SW480 (cell line): ENCODE measurements at places on chromosomes 11 and 22.
A peak's percentile ranks its signal among the peaks of the same experiment; 100 is the strongest.

DNA sequence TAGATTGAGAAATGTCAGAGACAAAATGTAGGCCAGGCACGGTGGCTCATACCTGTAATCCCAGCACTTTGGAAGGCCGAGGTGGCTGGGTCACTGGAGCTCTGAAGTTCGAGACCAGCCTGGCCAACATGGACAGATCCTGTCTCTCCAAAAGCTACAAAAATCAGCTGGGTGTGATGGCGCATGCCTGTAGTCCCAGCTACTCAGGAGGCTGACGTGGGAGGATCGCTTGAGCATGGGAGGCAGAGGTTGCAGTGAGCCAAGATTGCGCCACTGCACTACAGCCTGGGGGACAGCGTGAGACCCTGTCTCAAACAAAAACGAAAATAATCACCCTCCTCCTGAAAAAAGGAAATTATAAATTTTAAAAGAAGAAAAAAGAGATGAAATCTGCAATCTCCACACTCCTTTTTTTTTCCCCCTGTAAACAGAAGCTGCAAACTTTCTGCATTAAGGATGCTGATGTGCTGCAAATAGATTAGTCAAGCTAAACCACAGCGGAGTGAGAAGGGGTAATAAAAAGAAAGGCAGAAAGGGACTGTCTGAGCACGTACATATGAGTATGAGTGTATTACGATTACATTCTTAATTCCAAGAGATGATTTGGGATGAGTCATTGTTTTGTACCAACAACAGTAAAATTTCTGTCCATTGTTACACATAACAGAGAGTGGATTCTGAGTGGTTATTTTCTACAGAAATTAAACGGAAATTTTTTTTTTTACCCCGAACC, 87.3 kb downstream of the SIK3 start:
- peak; percentile 52 for DNase-seq

- no peak for DNase-seq
Observed at GRCh38 chr11:17770917-17771316, 36.3 kb downstream of the KCNC1 start.

DNA sequence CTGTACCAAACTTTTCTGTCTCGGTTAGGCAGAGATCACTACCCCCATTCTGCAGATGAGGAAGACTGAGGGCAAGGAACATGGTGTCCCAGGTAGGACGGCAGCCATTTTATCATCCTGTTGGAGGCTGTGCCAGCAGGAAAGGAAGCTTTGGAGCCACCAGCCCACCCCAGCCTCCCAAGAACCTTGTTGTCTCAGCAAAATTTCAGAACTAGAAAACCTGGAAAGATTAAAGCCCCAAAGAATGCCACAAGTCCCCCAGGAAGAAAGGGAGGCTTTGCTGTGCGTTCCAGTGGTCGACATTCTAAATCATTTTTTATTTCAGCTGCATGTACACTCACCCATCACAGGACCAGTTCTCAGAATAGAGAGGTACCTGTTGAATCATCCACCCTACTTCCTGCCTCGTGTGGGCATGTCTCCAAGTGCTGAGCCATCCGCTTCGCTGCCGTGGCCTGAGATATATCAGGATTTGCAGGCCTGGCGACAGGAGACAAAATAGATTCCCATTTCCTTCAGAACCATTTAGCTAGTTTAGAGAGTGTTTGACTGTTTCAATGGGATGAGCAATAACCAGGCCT, 13.0 kb upstream of the EIF3D start:
- DNase-seq, result peak; percentile 81

- DNase-seq, result no peak
Observed at GRCh38 chr11:70647188-70648166, 249.1 kb downstream of the CTTN start.

DNA sequence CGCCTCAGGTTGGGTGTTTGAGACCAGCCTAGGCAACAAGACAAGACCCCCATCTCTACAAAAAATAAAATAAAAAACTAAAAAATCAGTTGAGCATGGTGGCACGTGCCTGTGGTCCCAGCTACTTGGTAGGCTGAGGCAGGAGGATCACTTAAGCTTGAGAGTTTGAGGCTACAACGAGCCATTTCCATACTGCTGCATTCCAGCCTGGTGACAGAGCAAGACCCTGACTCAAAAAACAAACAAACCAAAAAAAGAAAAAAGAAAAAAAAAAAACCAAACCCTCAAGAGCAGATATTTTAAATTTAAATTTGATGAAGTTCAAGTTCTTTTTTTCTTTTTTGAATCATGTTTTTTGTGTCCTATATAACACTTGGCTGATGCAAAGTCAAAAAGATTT, 7.2 kb upstream of the CCDC83 start:
- DNase-seq, result no peak

- no peak for DNase-seq
Observed at GRCh38 chr11:132231656-132232347, 861.4 kb downstream of the NTM start.

DNA sequence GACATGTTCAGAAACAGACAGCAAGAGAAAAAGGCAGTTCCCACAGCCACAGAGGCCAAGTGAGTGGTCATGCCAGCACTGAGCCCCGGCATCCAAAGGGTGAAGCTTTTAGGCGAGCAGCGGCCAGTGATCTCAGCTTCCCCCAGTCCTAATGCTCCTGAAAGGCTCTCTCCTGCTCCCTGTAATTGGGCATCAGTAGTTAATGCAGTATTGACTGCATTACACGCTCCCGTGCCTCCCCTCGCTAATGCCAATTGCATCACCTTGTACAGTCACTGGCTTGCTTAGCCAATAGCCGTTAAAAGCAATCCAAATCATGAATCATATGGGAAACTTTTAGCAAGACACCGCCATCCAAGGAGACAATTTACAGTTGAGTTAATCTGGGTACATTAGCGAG, 4.9 kb downstream of the LMO1 start:
- no peak for DNase-seq
